ENCODE measurements at places on chromosomes 1 and 21.

DNA sequence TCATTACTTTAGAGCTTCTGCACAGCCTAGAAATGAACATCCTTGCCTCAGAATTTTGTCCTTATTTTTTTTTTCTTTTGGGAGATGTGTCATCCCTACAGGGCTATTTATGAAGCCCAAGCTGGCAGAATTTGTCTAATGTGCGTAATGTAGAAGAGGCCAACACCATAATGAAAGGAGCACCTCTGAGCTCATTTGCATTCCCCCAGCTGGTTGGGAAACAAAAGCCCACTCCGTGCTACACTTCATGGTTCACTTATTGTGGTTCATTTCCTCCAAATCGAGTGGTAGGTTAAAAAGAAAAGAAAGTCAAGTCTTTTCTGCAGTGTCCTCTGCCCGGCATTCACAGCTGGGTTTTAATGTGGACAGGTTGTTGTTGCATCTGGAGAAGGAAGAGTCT, 73.5 kb downstream of the KAZN start:
- DNase-seq, result no peak

DNA sequence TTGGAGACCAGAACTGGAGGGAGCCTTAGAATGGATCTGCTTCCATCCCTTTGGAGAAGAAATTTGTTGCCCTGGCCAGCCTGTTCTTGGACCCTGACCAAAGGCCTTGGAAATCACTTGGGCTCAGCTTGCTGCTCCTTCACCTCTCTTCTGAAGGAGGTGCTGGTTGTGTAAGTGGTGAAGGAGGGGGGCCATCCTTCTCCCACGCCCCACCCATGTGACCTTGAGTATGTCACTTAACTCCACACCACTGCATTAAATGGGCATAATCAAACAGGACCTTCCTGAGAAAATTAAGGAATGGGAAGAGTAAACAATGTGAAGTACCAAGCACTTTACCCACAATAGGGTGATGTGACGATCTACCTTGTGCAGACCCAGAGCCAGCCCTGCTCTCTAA, 68.3 kb upstream of the GJB5 start:
- no peak for DNase-seq

DNA sequence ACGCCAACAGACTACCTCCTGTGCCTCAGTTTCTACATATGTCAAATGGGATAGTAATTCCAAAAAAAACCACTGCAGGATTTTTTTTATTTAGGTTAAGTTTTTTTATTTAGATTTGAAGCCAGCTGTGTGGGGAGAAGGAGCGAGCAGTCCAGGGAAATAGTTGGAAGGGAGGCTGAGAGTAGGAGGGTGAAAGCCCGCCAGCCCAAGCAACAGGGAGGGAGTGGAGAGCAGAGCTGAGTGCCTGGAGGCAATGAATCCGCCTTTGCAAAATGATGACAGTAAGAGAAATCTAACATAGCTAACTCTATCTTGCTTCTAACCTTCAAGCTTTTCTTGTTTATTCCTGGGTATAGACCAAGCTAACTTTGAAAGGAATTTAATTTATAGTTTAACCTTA, 15.6 kb upstream of the C1orf198 start:
- no peak for DNase-seq

GRCh38 chr1:205373022-205373797, 16.5 kb upstream of the KLHDC8A start:
- no peak for DNase-seq

DNA sequence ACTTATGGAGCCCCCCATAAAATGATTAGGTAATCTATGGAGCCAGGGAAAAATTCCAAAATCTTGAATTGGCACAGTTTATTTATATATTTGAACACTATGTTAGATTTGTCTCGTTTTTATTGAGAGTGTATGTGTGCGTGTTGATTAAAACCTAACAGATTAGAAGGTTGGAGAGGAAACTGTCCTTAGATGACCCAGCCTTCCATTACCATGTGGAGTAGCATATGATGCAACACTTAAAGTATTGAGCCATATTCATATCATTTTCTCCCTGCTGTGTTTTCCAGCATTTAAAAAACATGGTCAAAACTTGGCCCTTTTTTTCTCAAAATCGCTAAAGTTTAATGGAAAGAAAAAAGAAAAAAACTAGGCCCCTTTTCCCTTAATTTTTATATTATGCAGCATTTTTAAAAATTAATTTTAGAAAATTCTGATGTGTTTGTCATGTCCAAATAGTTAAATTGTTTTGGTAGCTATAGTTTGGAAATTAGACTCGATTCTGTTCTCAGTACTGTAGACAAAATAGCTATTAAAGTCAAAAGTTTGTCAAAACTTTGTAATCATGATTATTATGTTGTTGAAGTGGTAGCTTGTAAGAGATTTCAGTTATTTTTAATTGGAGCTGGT, 2.3 kb downstream of the LRRC8D start:
- DNase-seq, result no peak

- no peak for DNase-seq
Measured at GRCh38 chr1:21174654-21175323, 1.9 kb downstream of the EIF4G3 start.

DNA sequence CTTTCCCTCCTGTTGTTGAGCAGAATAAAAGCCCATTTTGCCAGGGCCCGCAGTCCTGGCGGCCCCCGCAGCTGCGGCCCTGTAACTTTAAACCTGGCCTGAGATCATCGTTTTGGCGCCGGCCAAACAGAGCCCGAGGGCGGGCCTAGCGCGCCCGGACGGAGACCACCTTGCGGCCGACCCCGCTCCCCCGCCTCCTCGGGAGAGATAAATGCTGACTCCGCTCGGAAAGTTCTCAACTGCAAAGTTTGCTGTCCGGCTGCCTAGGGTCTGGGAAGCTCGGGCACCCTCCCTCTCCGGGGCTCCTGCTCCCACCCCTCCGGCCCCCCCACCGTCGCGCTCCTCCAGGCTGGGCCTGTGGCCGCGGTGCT, at the start of gene PDPN:
TSS of gene PDPN (plus strand) at position 238 of the 371 bp plus-strand sequence. CDS start 202 bp downstream, outside the sequence.
- no peak for DNase-seq

DNA sequence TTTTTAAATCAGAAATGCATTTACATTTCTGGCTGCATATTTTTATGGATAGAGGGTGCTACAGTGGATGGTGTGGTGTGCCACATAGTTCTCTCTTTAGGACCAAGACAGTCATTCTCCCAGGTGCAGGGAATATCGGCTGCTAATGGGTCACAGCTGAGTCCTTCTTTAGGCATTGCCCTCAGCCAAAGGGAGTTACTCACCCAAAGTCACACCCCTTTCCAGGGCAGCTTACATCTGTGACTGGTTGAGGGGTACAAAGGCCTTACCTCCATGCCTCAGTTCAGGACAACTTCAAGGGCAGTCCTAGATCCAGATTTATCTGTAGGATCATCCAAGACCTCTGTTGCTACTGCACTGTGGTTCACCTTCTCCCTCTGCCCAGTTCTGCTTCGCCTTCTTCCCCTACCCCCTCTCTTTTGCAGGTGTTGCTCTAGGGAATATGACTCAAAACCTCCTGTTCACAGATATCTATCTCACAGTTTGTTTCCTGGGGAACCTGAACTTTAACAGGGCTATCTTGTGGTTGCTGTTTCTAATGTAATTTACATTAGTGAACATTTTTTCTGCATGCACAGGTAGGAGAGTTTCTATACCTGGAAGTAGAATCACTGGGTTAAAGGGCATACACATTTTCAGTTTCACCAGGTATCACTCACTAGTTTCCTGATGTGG, 413.9 kb downstream of the RPS6KC1 start:
- DNase-seq, result no peak

- no peak for DNase-seq
Measured at GRCh38 chr1:54962612-54963395, 17.6 kb upstream of the TMEM61 start.

- no peak for DNase-seq
Measured at GRCh38 chr1:164337885-164338284, 221.1 kb upstream of the PBX1 start.

DNA sequence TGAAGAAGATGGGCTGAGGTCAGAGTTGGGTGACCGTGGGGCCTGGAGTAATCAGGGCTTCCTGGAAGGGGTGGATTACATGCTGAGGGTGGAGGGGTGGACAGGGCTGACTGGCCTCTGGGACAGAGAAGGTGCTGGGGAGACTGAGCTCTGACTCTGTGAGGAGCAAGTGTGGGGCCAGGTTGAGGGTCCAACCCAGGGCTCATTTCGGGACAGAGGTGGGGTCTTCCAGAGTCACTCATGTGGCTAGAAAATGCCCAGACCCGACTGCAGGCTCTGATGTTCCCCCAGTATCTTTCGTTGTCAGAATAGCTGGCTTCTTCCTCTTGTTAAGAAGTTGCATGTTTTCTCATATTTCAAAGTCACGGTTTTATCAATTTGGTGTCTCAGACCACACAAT, 311.8 kb downstream of the PTPRU start:
- no peak for DNase-seq

DNA sequence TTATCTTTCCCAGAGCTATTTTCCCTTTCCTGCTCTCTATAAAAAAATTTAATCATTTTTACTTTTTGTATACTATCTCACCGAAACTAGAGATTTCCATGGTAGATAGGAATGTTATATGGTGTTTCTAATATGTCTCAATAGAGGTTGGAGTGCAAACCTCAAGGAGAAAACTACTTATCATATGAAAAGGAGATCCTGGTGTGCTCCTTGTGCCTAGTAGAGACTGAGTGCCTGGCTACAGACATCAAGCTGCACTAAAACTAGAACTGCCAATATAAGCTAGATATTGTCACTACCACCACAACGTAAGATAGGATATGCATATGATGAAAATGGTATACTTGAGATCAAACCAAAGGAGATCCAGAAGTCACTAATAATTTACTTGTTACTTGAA, 67.0 kb downstream of the RGS18 start:
- no peak for DNase-seq

GRCh38 chr1:183029591-183030000, 6.4 kb downstream of the LAMC1 start:
- no peak for DNase-seq

- no peak for DNase-seq
Measured at GRCh38 chr1:234863551-234863971, 253.6 kb upstream of the IRF2BP2 start.

GRCh38 chr1:41023279-41023990, 1.9 kb upstream of the SLFNL1 start:
- DNase-seq, result no peak

- no peak for DNase-seq
Measured at GRCh38 chr1:6474815-6475282, 8.9 kb upstream of the TNFRSF25 start.

- DNase-seq, result no peak
Measured at GRCh38 chr1:199067483-199067882, 428.6 kb downstream of the PTPRC start.

GRCh38 chr1:234520908-234521817, 42.2 kb upstream of the TARBP1 start:
- DNase-seq, result no peak

DNA sequence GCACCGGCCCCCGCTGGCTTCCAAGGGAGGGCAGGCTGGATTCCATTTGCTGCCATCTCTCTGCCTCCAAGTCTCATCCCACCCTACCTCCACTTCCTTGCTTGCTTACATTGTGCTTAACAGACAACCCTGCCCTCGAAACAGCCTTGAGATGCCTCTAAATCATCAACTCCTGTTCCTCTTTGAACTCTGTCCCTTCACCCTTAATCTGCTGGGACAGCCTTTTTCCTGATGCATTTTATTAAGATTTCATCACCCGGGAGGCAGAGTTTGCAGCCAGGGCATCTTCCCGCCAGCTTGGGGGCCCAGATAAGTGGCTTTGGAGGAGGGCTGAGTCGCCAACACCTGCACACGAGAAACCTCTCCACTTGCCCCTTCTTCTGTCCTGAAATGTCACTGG, 192.5 kb downstream of the KAZN start:
- DNase-seq, result no peak

DNA sequence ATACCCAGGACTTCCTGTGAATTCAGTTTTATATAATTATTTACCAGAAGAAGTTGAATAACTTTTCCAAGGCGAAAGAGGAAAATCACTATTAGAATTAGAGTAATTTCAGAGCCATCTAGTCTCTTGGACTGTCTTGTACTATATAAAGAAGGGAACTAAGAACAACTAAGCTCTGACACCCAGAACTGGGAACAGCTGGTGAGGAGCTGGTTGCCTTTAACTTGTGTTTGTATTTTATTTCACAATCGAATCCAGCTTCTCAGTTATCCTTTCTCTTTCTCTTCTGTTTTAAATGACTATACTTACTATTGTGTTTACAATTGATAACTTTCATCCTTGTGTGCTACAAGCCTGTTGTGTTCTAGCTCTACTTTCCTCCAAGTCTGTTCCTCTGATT, 8.4 kb downstream of the SNX27 start:
- no peak for DNase-seq

GRCh38 chr1:8574985-8575384, 242.5 kb downstream of the RERE start:
- DNase-seq, result no peak

- no peak for DNase-seq
Measured at GRCh38 chr1:234965111-234965510, 163.5 kb downstream of the TOMM20 start.

DNA sequence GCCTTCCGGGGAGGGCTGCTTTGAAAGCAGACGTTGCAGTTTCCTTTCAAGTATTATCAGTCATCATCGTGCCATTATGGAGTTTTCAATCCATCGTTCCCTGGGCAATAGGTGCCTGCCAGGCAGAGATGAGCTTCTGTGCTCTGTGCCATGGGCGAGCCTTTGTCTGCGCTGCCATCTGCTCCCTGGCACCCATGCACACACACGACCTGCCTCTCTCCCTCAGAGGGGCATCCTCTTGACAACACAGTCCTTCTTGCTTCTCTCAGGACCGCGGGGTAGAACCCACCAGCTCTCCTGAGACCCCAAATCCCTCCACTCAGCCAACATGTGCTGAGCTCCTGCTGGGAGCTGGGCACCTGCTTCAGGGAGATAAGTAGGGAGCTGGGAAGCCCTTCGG, 149.3 kb downstream of the HMGB4 start:
- no peak for DNase-seq

DNA sequence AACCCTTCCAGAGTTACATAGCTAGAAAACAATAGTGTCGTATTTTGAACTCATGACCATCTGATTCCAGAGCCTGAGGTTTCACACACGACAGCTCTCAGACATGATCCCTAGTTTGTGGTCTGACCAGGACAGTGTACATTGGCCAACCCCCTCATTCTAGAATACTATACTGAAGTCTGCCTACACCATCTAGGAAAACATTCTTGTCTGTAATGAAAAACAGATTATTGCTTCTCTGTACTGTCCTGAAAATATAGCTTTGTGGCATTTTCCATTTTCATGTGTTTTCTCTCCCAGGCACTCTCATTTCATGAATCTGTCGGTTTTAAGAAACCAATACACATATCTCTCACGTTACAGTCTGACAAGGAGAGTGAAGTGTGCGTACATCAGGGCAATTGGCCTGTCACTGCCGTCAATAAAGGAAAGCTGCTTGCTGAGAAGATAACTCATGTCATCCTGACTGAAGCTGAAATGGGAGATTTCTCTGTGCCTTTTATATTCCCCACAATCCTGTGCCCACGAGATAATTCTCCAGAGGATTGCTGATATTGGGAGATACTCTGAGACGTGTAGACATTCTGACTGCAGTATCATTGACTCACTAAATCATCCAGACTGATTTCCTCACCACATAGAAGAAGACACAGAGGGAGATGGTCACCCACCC, 585.6 kb downstream of the PLPP3 start:
- DNase-seq, result no peak

- no peak for DNase-seq
Measured at GRCh38 chr1:94325377-94326302, 88.3 kb upstream of the ARHGAP29 start.

GRCh38 chr1:54845772-54846171, 41.2 kb downstream of the DHCR24 start:
- DNase-seq, result no peak
